ENCODE measurements at places on chromosomes 4 and X.

GRCh38 chrX:70554081-70554480 is 109.4 kb downstream of the DLG3 start:
- DNase-seq, result peak; percentile 75

DNA sequence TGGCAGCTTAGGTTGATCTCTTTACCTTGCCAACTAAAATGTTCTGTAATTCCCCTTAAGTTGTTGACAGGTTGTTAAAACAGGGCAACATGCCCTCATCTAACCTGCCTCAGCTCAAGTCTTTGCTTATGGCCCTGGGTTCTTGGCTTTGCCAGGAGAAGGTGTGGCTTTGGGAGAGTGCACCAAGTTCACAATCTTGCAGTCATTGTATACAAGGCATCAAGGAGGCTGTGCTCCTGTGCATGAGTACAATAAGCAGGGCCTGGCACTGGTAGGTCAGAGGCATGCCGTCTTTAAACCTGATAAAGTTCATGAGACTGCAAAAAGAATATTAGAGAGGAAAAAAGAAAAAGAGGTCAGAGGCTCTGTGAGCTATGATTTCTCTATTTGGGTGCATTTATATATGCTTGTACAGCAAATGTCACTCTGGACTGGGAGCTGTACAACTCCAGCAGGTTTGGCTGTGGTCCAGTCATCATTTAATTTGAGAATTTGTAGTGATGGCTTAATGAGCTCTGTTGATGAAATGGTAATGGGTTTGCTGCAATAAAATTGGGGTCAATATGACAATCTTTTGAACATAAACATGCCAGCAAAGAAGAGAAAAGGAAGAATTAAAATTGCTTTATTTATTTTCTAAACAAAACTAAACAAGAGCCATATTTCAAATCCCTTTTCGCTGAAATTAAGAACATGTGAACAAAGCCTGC is 30.3 kb downstream of the AREG start:
- DNase-seq, result no peak

DNA sequence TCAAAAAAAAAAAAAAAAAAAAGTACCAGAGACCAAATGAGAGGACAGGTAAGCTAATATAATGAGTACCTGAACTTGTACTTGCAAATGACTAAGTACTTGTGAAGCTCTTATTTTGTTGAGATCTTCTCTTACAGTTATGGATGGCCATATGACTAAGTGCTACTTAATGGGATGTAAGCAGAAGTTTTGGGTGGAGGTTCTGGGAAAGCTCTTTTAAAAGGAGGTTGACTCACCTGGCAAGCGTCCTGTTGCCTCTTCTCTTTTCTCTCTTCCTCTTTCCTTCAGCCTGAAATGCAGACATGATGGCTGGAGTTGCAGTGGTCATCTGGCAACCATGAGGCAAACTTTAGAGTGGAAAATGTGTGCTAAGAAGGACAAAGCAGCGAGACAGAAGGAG is 36.9 kb upstream of the MED14 start:
- no peak for DNase-seq

- DNase-seq, result peak; percentile 95
Observed at GRCh38 chrX:155881158-155881993, at the start of gene VAMP7. TSS of gene VAMP7 (plus strand) at chrX:155881345. CDS start at chrX:155889467, 8,122 bp downstream.

DNA sequence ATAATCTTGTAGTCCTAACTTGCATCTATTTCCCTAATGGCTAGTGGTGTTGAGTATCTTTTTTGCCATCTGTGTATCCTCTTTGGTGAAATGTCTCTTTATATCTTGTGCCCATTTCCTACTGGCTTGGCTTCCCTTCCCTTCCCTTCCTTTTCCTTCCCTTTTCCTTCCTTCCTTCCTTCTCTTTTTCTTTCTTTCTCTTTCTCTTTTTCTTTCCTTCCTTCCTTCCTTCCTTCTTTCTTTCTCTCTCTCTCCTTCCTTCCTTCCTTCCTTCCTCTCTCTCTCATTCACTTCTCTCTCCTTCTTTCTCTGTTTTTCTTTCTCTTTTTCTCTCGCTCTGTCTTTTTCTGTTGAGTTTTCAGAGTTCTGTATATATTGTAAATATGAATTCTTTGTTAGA is 61.5 kb upstream of the SLC4A4 start:
- no peak for DNase-seq

DNA sequence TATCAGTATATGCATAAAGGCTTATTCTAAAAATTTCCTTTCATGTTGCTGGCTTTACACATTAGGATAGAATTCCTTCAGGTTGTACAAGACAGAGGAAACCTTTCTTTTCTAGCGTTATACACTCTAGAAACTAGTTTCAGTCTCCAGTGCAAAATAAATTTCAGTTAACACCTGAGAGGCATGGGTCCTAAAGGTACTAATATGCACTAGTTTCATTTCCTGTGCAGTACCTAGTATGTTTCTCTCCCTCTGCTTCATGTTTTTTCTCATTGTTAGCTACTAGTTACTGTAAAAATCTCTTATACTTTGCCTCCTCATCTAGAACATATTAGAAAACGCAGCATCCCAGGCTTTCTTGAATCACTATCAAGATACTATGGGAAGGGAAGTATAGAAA is 54.0 kb downstream of the SNX25 start:
- no peak for DNase-seq

DNA sequence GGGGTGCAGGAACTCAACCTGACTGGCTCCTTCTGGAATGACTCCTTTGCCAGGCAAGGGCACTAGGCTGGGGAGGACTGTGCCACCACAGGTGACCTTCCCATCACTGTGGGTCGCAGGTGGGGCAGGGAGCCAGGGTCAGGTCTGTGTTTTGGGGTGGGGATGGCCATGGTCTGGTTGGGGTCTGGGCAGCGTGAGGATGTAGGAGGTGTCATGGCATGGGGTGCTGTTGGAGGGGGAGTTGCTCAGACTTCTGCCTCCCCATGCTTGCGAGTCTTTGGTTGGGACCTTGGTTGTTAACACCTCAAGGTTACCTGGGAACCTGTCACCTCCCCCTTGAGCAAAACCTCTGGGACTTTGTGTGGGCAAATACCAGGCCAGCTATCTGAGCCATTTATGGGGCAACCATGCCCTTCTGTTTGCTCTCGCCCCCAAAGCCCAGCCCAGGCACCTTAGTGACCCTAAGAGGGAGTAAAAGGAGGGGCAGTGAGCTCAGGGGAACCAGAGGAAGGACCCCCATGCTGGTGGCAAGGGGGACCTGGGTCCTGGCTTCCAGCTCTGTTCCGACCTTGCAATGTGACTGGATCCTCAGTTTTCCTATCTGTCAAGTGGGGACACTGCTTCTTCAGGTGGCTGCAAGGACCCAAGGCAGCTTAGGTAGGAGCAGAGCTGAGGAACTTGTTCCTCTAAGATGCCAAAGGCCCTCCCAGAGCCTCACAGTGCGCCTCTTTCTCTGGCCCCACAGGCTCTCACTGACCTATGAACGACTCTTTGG is 2.4 kb upstream of the GDI1 start:
- DNase-seq, result no peak

DNA sequence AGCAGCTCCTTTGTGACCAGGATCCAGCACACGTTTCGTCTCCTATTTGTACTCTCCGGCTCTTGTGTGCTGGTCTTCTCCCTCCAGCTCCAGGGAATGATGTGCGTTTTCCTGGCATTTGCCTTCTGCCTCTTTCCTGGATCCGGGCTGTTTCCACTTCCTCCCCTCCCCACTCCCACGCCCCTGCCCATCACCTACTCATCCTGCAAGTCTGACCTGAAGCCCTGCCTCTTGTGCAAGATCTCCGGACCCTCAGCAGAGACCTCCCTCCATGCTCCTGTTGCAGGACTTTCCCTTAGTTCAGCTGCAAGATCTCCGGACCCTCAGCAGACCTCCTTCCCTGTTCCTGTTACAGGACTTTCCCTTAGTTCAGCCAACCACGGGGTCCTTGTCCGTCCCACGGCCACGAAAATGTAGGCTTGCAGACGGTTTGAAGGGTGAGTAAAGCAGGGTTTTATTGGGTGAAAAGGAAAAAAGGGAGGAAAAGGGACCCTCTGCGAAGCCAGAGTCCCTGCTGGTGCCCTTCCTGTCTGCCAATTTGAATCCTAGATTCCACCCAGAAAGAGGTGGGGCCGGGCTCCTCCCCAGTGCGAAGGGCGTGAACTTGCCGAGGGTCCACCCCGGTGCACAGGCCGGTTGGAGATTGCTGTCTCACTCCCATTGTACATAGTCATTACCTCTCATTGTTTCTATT is 74.4 kb upstream of the IRF2 start:
- DNase-seq, result no peak

DNA sequence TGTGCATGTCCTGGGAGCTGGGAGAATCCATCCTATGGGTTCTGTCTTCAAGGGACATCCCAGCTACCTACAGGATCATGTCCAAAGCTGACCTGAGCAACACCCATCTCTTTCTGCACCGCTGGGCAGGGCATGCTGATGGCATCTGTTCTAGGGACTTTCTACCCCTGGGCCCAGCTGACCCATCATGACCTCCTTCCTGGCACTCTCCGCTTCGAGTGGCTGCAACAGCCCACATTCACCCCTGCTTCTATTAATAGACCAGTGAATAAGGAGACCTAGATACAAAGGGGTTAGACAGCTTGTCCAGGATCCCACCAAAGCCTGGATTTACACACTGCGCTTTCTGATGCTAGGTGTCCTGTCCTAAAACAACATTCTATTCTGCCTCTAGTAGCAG is 44.6 kb upstream of the GPR173 start:
- no peak for DNase-seq

DNA sequence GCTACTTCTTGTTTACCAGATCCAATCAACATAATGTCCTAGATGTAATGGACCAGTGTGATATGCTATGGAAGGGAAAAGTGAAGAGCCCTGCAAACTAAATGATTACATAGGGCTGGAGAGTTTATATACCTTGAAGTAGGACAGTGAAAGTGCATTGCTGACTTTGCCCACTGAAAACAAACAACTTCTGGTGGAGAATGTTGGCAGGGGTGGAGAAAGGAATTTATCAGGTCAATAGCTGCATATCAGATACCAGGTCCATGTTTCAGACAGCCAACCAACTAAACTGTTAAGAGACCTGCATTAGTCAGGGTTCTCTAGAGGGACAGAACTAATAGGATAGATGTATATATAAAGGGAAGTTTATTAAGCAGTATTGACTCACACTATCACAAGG is 82.4 kb downstream of the DCUN1D4 start:
- no peak for DNase-seq

- peak; percentile 16 for DNase-seq
Observed at GRCh38 chr4:107740381-107740780, 20.3 kb upstream of the PAPSS1 start.

DNA sequence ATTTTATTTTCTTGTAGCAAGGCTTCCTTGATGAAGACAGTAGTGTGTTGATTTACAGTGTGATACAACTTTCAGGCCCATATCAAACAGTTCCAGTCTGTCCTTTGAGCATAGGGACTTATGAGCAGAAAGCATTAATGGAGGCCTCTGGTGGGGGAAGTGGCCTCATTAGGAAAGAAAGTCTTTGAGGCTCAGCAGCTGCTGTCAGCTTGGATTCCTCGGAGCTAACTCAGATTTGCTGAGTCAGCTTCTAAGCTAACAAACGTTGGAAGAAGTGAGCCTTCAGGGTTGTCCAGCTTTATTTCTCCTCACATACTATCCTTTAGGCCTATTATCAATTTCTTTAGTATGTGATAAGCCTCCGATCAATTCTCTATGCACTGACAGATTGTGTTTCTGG is 15.8 kb upstream of the SFRP2 start:
- peak; percentile 45 for DNase-seq

DNA sequence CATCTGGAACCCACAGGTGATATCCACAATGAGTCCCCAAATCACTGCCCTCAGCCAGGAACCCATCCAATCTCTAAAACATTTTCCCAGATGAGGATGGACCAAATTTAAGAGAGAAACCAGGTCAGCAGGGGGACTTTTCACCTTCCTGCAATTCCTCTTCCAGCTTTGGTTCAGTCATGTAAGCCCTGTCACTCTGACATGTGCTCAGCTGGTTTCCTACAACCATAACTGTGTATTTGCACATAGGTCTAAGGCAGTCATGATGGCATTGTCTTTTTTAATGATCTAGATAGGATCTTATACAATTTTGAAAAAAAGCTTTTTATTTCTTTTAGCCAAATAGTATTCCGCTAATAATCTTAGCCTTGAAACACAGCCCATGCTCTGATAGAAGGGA is 6.5 kb downstream of the CXXC4 start:
- no peak for DNase-seq

DNA sequence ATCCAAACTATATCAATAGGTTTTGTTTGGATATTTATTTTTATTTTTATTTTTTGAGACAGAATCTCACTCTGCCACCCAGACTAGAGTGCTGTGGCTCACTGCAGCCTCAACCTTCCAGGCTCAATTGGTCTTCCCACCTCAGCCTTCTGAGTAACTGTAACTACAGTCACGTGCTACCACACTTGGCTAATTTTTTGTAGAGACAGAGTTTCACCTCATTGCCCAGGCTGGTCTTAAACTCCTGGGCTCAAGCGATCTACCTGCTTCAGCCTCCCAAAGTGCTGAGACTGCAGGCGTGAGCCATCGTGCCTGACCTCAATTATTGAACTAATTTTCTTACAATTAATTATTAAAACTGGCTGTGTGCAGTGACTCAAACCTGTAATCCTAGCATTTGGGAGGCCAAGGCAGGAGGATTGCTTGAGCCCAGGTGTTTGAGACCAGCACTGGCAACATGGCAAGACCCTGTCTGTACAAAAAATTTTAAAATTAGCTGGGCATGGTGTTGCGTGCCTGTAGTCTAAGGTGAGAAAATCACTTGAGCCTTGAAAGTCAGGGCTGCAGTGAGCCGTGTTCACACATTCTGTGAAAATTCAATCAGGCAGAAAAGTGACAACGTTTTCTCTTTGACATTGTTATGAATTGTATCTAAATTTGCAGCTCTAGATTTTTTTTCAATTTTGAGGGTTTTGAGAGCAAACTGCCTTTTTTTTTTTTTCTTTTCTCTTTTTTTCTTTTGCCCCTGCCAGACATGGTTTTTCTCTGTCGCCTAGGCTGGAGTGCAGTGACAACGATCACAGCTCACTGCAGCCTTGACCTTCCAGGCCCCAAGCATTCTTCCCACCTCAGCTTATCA is 66.0 kb downstream of the UBE2K start:
- no peak for DNase-seq

DNA sequence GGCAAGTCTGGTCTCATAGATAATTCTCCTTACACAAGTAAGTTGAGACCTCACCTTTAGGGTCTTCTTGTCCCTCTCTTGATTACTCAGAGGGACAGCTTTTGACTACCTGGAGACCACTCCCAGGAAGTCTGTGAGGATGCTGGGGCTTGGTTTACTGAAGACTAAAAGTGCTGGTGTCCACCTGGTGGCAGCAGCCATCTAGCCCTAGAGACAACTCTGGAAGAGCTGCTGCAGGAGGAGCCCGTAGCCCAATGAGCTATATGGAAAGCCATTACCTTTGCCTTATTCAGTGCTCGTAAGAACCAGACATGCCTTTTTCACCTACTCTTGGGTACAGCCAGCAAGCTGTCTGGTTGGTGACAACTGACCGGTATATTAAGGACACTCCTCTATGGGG is 7.3 kb downstream of the FGFBP2 start:
- DNase-seq, result no peak

- DNase-seq, result no peak
Observed at GRCh38 chrX:2397229-2398063, 103.3 kb downstream of the DHRSX start.

DNA sequence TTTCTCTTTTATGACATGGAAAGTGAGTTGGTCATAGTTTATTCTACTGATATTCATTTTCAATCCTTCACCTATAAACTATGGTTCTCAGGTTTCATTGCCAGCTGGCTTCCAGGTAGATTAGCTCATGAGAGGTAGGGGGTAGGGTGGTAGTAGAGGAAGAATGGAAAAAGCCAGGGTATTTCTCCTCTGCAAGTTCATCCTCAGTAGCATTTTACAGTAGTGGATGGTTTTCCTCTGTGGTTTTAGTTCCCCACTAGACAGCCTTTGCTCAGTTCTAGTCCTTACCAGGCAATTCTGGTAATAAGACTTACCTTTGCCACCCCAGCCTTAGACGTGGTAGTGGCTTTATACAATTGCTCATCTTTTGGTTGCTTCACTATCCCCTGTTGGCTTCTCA is 8.9 kb upstream of the NAA11 start:
- DNase-seq, result no peak

Measured in OCI-M1 (cell line).